ENCODE measurements at places on chromosomes 1 and 21.

- DNase-seq, result no peak
Measured at GRCh38 chr21:39648879-39649278, 36.1 kb downstream of the B3GALT5 start.

- no peak for DNase-seq
Measured at GRCh38 chr1:95096218-95096841, 20.8 kb upstream of the TLCD4 start.

DNA sequence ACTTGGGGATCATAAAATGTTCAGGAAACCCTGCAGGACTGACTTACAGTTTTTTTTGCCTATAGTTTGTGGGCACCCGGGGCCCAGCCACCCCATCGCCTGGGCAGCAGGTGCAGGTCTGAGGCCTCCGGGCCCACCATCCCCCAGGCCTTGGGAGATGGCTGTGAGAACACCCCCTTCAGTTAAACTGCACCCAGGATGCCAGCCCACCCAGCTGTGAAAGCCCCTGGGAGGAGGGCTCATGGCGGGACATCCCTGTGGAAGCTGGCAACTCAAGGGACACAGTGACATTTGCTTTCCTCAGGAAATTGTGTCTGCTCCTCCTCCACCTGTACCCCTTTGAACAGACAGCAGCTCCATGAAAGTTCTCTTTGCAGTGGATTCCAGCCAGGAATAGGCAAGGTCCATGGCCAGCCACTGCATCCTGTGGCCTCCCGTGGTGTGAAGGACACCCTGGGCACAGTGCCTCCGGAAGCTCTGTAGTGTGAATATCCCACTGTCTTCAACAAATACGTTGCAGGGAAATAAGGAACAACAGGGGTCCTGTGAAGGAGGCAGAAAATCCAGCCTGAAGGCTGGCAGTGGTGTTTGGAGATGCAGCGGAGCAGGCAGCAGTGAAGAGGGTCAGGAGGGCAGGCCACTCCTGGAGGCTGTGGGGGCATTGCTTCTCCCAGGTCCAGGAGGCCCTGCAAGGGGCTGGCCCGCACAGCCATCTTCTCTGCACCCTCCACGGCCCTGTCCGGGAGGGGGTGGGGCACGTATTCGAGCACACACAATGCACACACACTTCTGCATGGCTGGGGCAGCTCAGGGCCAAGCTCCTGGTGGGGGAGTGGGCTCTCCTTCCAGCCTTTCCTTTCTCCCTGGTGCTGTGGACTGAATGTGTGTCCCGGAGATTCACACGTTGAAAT, 2.1 kb upstream of the OBSCN start:
- DNase-seq, result no peak

DNA sequence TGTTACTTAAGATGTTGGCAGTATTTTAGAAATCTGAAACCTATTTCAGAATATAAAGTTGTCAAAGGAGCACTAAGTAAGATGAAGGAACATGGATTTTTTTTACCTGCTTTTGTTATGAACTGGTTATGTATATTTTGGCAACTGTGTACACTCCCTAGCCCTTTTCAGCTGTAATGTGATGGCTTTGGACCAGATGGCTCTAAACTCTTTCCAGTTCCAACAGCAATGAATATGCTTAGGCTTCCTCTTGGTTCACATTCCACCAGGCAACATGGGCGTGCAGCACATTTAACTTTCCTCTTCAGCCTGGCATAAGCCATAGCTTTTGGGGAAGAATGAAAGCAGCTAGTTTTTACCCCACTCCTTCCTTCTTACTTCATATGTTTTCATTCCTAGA, 95.6 kb upstream of the ADAMTS5 start:
- DNase-seq, result no peak

DNA sequence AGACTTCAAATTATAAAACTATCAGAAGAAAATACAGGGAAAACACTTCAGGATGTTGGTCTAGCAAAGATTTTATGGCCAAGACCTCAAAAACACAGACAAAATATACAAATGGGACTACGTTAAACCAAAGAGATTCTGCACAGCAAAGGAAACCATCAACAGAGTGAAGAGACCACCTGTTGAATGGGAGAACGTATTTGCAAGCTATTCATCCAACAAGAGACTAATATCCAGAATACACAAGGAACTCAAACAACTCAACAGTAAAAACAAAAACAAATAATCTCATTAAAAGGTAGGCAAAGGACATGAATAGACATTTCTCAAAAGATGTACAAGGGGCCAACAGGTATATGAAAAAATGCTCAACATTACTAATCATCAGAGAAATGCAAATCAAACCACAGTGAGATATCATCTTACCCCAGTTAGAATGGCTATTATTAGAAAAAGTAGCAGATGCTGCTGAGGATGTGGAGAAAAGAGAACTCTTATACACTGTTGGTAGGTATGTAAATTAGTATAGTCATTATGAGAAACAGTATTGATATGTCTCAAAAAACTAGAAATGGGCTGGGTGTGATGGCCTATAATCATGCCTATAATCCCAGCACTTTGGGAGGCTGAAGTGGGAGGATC, 112.6 kb downstream of the LRIG2 start:
- DNase-seq, result no peak

DNA sequence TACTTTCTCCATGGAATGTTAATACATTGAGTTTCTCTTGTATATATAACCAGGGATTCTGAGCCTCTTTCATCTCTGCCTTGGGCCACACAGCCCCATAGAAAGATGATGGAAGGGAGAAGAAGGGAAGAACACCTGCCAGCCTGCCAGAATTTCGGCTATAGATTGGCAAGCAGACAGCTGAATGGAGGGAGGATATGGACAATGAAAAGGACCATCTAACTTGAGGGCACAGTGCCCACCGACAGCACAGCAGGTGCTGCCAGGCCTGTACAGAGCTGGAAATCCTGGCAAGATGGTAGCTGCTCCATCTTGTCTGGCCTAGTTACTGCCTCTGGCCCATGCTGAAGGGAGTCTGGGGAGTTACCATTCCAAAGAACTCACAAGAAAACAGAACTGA, 244.3 kb downstream of the FGGY start:
- DNase-seq, result no peak

DNA sequence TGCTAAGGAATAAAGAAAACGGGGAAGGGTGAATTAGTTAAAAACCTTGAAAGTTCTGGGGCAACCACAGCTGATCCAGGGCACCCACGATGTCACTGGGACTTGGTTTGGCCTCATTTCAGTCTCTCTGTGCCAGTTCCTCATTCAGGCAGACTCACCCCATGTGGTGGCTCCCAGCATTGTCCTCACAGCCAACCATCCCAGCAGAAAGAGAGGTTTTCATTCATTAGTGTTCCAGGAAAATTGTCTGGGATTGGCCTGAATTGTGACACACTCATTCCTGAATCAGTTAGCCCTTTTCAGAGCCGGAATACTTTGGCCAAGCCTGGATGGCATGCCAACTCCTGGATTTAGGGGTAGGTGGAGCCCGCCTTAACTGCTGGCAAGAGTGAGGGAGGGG, 367.7 kb downstream of the PRDM2 start:
- no peak for DNase-seq

GRCh38 chr1:213017447-213018273, 2.0 kb upstream of the ANGEL2 start:
- DNase-seq, result no peak

DNA sequence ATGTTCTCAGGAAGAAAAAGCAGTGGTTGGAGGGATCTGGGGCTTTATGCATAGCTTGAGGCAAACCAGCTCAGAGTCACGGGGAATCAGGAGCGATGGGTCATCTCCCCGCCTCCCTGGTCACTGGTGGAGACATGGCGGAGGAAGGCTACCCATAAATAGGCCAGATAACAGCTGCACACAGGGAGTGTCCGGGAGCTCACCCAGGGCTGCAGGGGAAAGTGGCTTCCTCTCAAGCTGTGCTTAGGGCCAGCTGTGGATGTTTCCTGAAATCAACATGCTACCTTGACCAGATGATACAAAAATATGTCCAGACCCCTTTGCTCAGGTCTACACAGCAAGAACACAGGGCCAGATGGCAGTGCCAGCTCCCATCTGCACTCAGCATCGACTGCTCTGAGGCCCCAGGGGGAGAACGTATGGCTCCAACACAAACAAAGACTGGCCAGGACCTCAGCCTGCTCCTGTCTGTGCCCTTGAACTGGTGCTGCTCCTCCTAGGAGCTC, 27.1 kb upstream of the RERE start:
- DNase-seq, result no peak

GRCh38 chr1:24914226-24915069, 15.6 kb downstream of the RUNX3 start:
- no peak for DNase-seq

GRCh38 chr1:211648980-211649934, 26.2 kb downstream of the NEK2 start:
- DNase-seq, result no peak

- DNase-seq, result no peak
Measured at GRCh38 chr1:52321061-52321460, 44.9 kb downstream of the CC2D1B start.

GRCh38 chr1:151814971-151815545, 9.8 kb upstream of the LINGO4 start:
- no peak for DNase-seq

GRCh38 chr1:76366726-76367125, 292.2 kb downstream of the ST6GALNAC3 start:
- DNase-seq, result no peak

DNA sequence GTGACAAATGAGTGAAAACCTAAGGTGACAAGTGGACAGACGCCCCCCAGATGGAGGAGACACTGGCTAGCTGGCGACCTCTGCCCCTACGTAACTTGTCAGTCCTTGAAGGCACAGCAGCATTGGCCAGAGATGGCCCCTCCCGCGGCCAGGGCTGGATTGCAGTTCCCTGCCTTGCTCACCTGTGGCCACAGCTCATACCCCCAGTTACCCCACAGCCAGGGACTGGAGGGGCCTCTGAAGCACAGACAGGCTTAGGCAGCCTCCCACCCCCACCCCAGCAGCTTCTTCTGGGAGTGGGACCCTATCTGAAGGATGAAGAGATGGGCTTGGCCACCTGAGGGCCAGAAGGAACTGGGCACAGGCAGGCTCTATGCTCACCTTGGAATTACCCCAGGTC, 3.7 kb downstream of the HES3 start:
- no peak for DNase-seq

- DNase-seq, result no peak
Measured at GRCh38 chr1:17218939-17219338, 14.0 kb downstream of the PADI1 start.

- no peak for DNase-seq
Measured at GRCh38 chr1:213533125-213533524, 454.6 kb upstream of the PROX1 start.

DNA sequence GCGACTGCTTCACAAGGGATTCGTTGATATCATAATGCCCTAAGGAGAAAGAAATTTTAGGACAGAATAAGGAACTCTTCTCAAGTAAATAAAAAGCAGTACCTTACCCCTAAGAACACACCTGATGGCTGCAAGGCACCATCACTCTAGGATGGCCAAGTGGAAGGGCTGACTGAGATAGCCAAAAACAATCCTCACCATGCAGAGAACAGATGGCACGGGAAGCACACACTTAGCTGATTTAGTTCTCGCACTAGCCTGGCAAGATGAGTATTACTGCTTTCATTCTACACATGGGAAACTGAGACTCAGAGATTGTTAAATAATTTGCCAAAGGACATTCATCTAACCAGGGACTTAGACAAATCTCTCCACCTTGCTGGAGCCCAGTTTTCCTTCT, 43.8 kb downstream of the STPG1 start:
- no peak for DNase-seq

- DNase-seq, result no peak
Measured at GRCh38 chr21:17823846-17824245, 4.7 kb upstream of the C21orf91 start.

- DNase-seq, result no peak
Measured at GRCh38 chr1:81547912-81548303, 252.8 kb upstream of the ADGRL2 start.

DNA sequence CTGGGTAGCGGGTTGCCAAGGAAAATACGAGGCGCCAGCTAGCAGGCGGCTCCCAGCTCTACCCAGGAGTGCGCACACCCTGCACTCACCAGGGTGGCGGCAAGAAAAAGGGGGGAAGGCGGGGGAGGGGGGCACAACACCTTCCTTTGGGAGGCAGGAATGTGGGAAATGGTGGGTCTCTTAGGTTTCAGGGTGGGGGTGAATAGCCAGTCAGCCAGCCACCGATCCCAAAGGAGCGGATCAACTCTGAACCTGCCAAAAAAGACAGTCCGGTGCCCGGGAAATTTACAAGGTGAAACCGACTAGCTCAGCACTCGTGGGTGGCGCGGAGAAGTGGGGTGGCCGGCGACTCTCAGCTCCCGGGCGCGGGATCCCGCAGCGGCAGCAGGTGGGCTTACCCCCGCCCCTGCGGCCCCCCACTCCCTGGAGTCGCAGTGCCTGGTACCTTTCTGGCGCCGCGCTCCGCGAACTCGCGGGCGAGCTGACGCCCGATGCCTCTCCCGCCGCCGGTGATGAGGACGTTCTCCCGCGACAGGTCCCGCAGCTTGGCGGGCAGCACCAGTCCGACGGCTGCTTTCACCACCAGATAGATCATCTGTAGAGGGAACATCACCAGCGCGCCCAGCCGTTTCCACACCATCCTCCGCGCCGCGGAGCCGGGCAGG, 1.2 kb downstream of the DHRS3 start:
- no peak for DNase-seq

- no peak for DNase-seq
Measured at GRCh38 chr1:167737169-167737568, 15.4 kb downstream of the MPZL1 start.

- no peak for DNase-seq
Measured at GRCh38 chr21:15029077-15029476, 35.7 kb downstream of the NRIP1 start.

DNA sequence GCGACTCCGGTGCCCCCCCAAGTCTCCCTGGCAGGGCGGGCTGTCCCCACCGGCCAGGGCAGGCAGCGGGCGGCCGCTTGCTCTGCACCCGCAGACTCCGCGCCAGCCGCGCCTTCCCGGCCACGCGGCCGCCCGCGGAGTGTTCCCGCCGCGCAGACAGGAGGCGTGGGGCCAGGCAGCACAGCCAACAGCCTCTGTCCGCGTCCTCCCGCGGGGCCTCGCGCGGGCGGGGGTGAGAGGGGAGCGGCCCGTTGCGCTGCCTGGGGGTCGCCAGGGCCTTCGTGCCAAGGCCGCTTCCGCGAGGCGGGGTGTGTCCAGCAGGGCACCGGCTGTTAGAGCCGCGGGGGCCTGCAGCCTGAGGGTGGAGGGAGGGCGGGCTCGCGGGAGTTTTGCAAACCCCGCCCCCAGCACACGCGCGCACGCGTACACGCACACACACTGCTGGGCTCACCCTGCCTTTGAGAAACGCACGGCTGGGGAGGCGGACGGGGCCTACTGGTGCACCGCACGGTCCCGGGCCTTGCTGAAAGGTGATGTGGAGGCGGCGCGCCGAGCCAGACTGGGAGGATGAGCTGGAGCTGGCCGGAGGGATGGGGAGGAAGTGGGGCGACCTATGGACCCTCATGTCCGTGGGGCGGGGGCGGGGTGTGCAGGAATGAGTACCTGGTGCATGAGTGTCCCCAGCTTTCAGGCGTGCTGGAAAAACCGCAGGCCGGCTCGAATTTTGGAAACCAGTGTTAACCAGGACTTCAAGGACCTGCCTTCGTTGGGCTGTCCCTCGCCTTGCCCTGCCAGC, 41.5 kb downstream of the KIAA1614 start:
- peak; percentile 57 for DNase-seq

- DNase-seq, result no peak
Measured at GRCh38 chr1:145980457-145980994, 15.9 kb downstream of the TXNIP start.

Measured in stimulated activated CD8-positive, alpha-beta memory T cell treated with anti-CD3 and anti-CD28 coated beads, Interleukin-4, amount 100 ng/mL, for 24 hours (primary cell).